ENCODE measurements at places on chromosomes 12 and 14.
A peak's percentile ranks its signal among the peaks of the same experiment; 100 is the strongest.

- DNase-seq, result no peak
These were observed 25.7 kb downstream of the PMCH start for GRCh38 chr12:102171951-102172350.

DNA sequence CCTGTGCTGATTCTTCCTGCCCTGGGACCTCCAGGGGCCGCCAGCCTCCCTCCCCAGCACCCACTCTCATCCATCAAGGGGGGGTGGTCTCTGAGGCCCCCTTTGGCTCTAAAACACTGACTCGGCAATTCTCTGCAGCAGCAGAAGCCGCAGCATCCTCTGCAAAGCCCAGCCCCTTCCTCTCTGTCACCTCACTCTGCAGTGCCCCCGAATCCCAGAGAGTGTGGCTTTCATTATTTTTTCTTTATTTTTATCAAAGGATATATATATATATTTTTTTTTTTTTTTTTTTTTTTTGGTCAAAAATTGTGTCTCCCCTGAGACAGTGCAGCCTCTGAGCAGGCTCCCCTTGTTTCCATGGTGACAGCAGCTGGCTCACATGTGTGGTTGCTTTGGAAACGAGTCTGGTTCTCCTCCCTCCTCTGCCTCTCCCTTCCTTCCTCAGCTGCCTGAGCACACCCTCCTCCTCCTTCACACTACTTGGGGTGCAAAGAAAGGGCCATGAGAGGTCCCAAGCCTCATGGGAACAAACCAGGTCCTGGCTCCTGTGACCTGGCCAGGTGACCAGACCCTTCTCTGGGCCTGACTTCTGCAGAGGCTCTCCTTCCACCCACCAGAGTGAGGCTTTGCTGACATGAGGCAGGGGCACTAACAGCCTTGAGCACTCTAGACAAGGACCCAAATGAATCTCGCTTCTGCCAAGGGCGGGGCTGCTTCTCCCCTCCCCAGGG lies 100.5 kb downstream of the LRRC74A start:
- peak; percentile 71 for DNase-seq

DNA sequence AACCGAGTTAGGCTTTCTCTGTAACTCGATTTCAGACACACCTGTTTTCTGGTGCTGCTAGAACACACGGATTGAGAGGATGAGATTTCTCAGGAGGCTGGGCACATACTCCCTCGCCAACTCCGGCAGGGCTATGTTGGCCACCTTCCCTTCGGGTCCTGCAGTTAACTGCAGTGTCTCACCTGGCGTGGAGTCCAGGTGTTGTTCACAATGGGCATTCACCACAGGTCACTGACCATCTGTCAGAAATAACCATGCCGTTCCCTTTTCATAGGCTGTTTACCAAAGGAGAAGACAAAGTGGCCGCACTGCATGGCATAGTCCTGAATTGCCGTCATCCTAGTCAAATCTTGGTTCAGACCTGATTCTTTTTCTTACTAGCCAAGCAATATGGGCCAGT lies 5.5 kb upstream of the KCNH3 start:
- no peak for DNase-seq

GRCh38 chr12:68334132-68334531 lies 2.0 kb upstream of the MDM1 start:
- DNase-seq, result no peak

DNA sequence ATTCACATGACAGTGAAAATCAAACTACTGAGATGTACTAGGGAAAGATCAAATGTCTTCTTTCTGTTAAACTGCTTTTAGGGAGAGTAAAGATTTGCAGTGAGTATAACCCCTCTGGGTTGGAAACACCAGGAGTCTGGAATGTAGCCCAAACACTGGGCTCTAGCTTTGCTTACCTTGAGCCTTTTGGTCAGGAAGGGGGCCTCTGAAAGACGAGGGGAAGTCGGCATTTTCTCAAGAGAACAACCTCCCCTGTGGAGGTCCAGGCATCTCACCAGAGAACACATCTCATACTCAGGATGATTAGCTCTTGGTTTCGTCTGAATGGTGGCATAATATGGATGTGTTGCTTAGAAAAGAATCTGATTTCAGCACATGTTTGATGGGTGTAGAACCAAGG lies 169.0 kb downstream of the ZFP36L1 start:
- DNase-seq, result no peak

DNA sequence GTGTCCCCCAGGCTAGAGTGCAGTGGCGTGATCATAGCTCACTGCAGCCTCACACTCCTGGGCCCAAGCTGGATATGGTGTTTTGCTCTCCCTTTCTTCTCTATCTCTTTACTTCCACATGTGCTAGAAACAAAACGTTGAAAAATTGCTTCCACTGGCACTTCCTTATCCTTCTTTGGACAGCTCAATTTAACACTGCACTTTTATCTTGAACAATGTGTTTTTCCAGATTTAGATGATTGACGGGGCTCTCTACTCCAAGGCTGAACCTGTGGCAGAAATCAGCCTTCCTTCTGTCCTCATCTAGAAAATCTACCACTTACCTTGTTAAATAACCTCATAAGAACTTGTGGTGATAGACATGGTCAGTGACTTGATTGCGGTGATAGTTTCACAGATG lies 165.1 kb downstream of the DAD1 start:
- no peak for DNase-seq

DNA sequence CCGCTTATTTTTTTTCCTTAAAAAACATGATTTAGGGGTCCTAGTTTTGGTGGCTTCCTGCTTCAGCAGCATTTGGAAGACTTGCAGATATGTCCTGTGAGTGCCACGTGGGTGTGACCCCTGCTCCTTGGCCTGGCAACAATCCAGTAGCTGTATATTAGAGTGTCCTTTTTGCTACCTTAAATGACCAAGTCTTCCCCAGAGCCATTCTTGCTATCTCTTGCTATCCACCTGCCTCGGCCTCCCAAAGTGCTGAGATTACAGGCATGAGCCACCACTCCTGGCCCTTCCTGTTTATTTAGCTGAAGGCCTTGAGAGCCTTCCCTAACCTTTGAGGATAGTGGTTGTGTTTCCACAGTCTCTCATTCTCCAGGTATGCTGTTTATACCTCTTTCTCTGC lies 17.0 kb downstream of the TPCN1 start:
- no peak for DNase-seq

GRCh38 chr14:69261761-69262331 lies 1.9 kb downstream of the GALNT16 start:
- DNase-seq, result no peak

DNA sequence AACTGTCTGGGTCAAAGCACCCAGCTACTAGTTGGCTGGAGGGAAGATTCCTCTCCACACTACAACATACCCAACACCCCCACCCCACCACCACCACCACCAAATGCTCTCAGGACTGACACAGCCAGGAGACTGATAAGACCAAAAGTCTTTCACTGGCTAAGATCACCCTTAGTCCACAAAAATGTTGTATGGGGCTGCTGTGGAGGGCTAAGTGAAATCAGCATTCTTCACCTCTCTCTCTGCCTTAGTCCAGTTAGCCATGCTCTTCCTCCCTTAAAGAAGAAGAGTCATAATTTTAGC lies 106.2 kb downstream of the NUAK1 start:
- DNase-seq, result no peak

DNA sequence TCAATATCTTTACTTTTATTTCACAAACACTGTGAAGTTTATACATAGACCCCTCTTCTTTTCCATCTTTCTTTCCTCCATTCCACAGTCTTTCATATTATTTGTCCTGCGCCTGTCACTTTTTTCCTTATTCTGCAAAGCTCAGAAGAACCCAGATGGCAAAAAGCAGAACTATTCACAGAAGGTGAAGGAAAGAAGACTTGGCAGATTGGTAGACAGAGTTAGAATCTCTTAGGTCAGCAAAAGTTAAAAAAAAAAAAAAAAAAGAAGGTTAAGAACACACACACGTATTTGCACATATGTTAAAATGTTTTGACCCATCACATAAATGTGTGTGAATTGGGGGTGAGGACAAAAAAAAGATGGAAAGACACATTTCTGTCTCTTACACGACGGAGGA lies 50.3 kb upstream of the ABCC9 start:
- DNase-seq, result no peak

DNA sequence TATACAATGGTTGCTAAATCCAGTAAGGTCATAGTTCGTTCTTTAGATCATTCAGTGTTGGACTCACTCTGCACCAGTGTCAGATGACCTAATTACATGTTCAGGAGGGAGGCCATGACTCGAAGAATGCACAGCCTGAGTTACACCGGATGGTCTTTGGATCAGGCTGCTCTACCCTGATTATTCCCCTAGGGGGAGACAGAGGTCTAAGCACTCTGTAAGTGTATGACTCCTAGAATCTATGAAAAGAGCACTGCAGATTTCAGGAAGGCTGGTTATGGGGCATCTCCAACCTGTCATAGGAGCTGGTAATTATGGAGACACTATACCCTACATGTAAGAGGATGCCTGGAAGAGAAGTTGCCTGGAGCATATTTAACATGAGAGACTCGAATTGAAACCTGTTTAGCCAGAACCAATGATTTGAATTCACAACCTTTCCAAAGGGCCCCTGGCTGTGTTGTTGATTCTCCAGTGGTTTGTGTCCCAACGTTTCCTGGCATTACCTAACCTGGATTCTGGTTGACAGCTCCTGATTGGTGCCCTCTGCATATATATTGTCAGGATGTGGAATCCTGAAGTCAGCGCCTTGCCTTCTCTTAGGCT lies at the start of gene MUCL1:
MUCL1 (plus strand) TSS at position 584 of the 606 bp plus-strand sequence. CDS start 67 bp downstream, outside the sequence.
- peak; percentile 58 for DNase-seq

DNA sequence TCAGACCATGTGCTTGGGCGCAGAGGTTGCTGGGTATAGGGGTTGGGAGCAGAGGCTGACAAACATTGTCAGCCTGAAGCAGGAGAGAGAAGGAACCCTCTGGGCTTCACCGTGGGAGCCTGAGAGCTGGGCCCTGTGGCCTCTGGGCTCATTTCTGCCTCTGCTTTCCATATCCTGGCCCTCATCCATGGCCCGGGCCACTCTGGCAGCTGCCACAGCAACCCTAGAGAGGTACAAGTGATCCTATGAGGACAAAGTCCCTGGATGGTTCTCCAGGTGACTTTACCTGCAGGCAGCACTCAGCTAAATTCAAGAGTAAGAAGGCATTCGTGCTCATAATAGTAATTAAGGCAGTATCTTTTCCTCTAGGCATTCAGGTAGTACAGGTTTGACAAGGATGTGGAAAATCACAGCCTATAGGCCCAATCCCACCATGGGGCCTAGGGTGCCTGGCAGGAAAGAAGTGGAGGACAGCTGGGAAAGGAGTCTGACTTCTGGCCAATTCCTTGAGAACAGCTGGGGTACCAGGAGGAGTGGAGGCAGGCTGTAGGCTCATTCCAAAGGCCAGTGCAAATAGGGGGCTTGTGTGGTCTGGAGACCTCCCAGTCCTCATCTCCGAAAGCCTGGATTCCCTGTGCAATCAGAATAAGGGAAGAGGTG lies 3.6 kb upstream of the TTC7B start:
- DNase-seq, result no peak

DNA sequence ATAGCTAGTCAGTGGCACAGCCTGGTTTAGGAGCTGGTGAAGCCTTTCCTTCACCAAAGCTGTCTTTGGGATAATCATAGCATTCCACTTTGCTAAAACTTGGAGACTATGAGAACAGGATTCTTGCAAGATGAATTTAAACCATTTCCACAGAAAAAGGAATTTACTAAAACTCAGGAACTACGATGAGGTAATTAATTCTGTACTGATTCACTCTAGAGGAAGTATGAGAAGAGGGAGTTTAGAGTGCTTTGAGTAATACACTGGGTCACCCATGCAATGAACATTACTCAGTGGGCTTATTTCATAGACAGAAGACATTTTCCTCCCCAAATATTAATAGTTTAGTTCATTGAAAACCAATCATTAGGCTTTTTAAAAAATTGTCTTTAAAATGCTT lies 73.0 kb downstream of the RMST start:
- no peak for DNase-seq

DNA sequence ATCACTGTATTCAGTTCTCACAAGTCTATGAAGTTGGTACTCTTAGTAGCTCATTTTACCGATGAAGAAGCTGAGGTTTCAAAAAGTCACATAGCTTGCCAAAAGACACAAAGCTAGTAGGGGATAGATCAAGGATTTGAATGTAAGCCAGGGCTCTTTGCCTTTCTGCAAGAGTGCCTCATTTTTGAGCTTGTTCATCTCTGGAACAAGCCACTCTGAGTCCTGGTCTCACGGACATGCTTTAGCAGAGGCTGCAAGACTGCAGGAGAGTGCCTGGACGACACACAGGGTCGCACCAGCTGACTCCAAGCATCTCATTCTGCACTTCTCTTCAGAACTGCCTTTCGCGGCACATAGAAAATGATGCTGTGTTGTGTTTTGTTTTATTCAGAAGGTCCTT lies 3.7 kb downstream of the NUAK1 start:
- no peak for DNase-seq

DNA sequence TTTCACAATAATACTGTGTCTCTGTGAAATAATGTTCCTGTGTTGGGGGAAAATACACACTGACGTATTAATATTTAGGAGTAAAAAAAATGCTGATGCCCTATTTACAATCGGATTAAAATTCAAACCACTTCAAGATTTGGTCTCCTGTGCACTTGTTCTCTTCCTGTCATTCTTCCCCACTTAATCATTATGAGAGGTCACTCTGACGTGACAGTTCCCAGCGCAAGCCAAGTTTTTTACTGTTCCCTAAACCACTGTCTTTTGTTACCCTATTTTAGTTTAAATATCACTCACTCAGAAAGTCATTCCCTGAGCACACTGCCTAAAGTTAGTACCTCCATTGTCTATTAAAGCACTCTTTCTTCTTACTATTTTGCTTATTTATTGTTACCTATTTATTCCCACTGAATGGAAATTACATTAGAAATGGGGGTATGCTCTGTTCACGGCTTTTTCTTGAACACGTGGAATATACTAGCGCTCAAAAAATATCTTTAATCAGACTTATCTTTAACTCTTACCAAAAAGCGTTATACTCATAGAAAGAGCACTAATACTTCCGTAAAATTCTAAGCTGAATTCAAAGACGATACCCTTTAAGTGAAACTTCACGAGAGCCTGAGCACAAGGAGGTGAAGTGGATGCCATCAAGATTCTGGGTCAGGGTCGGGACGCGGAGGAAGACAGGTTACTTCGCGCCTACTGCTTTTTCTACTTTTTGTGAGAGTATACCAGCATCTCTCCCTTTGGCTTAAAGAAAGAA lies 670 bp upstream of the PSMA3 start:
- no peak for DNase-seq

DNA sequence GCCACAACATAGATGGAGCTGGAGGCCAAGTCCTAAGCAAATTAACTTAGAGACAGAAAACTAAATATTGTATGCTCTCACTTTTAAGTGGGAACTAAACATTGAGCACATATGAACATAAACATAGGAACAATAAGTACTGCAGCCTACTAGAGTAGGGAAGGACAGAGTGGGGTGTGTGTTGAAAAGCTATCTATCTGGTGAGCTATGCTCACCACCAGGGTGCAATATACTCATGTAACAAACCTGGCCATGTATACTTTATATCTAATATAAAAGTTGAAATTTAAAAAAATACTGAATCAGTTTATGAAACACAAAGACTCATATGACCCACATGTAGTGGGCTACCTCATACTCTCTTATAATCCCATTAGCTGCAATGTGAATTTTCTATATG lies 1305.0 kb downstream of the LRFN5 start:
- DNase-seq, result no peak

- DNase-seq, result peak; percentile 5
These were observed 100.8 kb downstream of the PPM1A start for GRCh38 chr14:60349663-60350365.

GRCh38 chr14:39762576-39763401 lies 330.6 kb upstream of the FBXO33 start:
- DNase-seq, result no peak

- DNase-seq, result no peak
These were observed 177.9 kb upstream of the PRMT8 start for GRCh38 chr12:3313066-3313465.

Measured in effector CD4-positive, alpha-beta T cell (primary cell).